ENCODE measurements at places on chromosomes 3 and 15. TPM values are rescaled to one million over a fixed set of nuclear protein-coding genes. Genes with fewer than 3 reads are reported as not detected.

Gene GOLGA6D
- total RNA-seq = not detected

DNA sequence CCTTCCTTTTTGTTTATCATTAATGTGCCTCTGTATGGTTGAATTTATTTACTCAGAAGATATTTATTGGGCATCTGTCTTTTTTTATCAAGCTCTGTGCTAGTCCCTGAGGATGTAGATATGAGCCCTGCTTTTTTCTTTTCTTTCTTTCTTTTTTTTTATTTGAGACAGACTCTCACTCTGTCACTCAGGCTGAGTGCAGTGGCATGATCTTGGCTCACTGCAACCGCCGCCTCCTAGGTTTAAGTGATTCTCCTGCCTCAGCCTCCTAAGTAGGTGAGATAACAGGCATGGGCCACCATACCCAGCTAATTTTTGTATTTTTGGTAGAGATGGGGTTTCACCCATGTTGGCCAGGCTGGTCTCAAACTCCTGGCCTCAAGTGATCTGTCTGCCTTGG is 58.5 kb downstream of the MBNL1 start:
- DNase-seq = no peak

Gene KLHL40
- not detected for total RNA-seq

DNA sequence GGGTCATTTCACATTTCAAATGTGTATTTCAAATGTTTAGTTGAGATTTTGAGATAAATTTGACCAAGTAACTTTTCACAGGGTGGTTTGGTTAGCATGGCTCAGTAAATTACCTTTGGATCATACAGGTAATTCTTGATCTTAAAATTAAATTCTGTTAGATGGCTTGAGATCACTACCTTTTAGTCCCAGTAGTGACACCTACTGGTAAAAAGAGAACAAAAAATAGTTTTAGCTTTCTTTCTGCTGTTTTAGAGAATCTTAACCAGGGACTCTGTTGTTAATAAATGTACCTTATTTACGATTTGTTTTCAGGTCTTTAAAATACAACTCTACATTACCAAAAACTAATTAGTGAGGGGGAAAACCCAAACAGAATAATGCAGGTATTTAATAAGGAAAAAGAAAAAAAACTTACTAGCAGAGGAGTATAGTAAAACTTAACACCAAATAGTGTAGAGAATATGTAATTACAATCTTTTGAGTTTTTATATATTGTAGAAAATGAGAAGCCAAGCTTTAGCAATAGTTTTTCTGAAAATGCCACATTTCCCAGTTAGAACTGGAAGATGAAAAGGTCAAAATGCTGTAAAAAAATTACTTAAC is 620.3 kb upstream of the AGTR1 start:
- DNase-seq = no peak

Gene ATP8B4
- total RNA-seq = not detected

Gene C15orf39
- total RNA-seq = 19.3 TPM

Gene MOBP
- 0.23 TPM for total RNA-seq
